ENCODE measurements at places on chromosomes 3 and 15.

- DNase-seq, result no peak
Observed at GRCh38 chr3:123229145-123229544, 27.4 kb downstream of the SEC22A start.

DNA sequence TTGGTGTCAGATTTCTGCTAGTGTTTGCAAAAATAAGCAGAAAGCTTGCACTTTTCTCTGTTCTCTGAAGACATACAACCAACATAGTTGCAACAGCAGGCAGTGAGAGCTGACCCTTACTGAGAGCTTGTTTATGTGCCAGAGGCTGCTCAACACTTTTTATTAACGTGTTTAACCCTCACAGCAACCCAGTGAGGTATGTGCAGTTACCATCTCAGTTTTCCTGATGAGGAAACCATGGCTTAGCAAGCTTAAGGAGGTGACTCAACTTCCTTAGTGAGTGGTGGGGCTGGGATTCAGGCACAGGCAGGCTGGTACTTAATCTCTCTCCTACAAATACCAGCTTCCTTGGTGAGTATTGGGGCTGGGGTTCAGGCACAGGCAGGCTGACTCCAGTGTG, 158.1 kb upstream of the CTDSPL start:
- no peak for DNase-seq

DNA sequence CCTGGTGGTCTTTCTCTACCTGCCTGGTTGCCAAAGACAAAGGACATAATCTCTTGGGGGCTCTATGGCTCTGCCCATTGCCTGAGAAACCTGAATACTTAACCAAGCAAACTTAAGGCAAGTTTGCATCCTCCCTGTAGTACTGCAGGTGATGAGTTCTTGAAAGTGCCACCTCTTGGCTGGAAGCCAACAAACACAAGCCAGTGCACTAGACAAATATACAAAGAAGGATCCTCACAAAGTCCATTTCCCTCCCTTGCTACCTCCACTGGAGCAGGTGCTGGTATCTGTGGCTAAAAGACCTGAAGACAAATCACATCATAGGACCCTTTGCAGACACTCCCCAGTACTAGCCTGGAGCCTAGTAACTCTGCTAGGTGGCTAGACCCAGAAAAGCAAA, 772.3 kb downstream of the SI start:
- no peak for DNase-seq

- no peak for DNase-seq
Observed at GRCh38 chr3:76107935-76108570, 322.7 kb upstream of the ZNF717 start.

- no peak for DNase-seq
Observed at GRCh38 chr3:29949940-29950616, 656.3 kb upstream of the TGFBR2 start.

- no peak for DNase-seq
Observed at GRCh38 chr3:189936201-189936945, 184.3 kb downstream of the P3H2 start.

DNA sequence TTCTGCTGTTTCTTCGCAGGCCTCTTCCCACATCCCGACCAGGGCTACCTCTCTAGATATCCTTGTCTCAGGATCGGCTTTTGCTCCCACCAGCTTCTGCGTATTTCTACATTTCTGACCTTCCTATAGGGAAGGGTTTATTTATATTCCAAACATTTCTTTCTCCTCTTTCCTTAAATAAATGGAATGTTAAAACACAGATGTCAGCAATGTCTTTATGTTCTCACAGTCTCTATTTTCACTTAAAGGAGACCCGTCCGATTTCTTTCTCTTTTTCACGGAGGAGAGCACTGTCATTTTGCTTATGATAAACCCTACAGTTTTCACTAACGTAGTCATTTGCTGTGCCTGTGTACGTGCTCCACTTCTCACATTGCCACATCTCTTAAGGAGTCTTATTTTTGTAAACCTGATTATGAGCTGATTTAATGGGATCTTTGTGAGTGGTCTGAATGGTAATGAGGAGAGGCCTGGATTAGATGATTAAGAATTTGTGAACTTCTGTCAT, 630 bp downstream of the KIF15 start:
- no peak for DNase-seq

GRCh38 chr3:170096342-170096741, 58.5 kb downstream of the GPR160 start:
- DNase-seq, result no peak

- no peak for DNase-seq
Observed at GRCh38 chr15:100780208-100780800, 99.3 kb upstream of the ALDH1A3 start.

- DNase-seq, result no peak
Observed at GRCh38 chr15:86558686-86559085, 479.0 kb downstream of the AGBL1 start.

GRCh38 chr3:94232921-94233320, 170.1 kb downstream of the NSUN3 start:
- DNase-seq, result no peak

- DNase-seq, result no peak
Observed at GRCh38 chr3:124516333-124516732, 213.9 kb upstream of the UMPS start.

DNA sequence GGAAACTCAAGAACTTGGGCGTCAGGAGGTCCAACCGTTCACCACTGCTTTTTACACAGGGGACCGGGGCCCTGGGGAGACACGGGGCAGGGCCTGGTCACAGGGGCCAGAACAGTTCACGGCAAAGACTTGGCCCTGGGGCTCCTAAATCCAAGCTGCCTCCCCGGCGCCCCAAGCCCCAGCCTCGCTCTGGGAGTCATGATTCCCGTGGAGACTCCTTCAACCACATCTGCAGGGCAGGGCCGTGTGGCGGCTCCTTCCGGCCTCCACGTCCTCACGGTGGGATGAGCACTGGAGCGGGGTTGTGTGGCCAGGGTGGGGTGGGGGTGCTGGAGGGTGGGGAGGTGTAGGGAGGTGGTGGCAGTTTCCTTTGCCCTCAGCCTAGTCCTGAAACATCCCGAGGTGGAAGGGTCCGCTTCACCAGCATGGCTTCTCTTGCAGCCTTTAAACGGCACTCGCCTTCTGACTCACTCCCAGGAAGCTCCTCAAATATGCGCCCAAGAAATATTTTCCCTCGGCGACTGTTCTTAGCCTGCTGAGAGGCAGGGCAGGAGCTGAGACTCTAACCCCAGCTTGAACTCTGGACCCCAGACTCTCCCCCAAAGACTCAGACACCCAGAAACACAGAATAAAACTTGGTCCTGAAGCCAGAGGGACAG, 1.8 kb downstream of the MUC4 start:
- DNase-seq, result no peak

DNA sequence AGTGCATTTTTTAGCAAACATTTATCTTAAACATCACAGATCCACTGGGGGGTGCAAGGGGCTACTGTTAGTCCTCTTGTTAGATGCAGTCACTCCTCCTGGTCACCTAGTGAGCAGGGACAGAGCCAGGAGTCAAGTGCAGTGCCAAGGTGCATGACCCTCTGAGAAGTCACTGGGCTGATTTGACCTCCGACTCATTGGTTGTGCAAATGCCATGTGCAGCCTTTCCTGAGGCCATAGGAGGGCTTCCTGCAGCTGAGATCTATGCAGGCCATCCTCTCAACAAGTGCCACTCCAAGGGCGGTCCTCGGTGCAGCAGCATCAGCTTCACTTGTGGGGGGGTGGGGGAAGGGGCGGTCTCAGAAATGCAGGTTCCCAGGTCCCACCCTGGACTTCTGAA, 60.2 kb downstream of the GPD1L start:
- no peak for DNase-seq

DNA sequence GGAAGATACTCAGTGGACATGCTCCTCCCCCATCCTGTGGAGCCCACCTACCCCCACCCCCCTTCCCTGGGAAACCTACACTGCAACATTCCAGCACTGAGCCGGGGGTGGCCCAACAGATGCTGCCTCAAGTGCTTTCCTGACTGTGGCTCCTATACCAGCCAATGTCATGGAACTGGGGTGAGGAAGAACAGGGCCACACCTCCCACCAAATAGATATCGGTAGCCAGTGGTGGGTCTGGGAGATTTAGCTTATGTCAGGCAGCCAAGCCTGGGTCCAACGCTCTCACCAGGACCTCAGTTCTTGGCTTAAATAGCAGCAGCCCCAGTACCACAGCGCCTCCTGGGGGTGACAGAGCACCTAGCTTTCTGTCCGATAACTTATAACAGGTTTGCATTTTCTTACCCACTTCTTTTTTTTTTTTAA, 30.3 kb downstream of the CDC25A start:
- peak; percentile 20 for DNase-seq

- DNase-seq, result no peak
Observed at GRCh38 chr3:74500257-74500656, 114.2 kb downstream of the CNTN3 start.

DNA sequence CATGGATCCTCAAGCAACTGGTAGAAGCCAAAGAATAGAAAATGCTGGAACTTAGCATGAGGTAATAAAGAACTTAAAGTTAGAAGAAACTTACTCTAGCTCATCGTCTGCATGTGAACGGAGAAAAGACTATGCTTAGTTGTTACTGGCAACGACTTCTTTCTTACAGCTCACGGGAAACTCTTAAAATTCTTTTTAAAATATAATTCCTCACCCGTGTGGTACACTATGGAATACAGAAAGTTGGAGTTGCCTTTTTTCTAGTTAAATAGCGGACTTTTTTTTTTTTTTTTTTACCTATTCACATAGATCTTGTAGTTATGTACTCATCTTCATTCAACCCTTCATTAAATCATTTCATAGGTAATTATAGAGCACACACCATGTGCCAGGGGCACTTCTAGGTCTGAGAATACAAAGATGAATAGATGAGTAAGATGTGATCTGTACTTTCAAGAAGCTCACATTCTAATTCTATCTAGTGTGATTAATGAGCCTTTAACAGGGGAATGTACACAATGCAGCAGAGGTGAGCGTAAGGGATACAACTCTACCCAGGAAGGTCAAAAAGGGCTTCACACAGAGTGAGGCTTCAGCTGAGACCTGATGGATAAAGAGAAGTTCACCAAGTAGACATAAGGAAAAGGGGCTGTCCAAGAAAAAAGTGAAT, 18.4 kb upstream of the KCNMB2 start:
- no peak for DNase-seq

DNA sequence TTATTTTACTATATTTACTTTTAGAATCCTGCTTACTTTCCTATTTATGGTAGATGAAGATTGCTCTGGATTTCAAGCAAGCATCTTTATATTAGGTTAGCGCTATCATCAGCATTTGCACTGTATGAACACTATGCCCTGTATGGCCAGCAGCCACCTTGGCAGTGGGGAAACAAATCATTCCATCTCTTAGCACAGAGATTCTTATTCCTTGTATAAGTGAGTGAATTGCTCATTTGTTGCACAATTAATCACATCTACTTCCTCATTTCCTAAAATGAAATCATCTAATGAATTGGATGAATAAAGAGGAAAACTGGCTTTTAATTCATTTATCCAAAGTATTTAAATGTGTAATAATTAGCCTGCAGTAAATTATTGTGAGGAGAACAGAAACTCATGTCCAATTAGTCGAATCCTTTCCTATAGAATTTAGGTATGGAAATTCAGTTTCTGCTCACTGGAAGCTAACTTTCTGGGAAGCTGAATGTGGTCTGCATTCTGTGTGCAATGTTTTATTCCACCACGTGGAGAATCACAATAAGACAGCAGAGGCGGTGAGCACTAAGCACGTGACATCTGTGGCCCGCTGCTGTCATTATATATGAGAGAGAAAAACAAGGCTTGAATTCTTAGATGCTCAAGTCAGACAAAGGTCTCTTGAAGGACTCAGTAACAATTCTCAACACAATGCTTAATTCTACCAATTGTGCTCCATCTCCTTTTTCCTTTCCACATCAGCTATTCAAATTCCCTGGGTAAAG, 93.4 kb downstream of the PEX5L start:
- DNase-seq, result no peak

GRCh38 chr3:15007681-15008141, 57.4 kb downstream of the MRPS25 start:
- no peak for DNase-seq

DNA sequence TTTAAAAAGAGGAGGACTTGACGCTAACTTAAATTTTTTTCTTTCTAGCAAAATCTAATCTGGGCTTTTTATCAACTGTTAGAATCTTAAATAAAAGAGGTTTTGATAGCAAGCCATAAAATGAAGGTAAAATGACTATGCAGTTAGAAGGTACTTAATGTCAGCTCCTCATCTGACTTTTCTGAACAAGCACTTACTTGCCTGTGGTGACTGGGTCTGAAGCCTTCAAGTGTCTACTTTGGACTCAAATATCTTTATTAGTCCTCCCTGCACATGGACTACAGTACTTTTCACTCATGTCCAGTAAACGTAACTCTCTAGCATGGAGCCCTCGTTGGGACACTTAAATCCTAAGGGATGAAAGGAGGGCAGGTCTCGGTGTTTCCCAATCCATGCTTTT, 135.9 kb downstream of the P2RY1 start:
- DNase-seq, result no peak

GRCh38 chr3:104214277-104214676, 1152.4 kb upstream of the ALCAM start:
- DNase-seq, result no peak

DNA sequence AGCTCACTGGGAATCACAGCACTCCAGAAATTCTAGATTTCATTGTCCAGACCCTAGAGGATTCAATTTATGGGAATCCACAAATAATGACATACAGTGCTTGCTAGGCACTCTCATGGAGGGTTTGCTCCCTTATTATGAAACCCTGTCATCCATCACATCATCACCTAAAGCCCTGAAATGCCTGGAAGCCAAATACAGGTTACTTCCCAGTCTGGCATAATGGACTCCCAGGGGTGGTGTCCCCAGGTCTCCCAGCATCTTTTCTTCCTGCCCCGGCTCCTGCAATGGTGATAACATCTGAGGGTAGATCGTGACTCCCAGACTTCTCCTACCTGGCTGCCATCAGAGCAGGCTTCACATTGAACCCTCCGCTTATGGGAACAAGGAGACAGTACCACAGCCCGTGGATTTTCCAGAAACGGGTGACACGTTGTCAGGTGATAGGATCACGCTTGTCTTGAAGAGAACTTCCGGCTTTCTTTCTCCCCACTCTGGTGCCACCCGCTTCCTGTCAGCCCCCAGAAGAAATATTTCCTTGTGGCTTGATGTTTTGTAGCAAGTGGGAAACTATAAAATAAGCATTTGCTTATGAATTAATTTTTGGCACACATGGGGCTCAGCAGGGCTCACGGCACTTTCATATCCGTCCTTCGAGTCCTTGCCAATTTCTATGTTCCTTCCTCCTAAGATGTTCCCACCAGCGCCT, 238.7 kb upstream of the BHLHE40 start:
- no peak for DNase-seq
